Activated CD8-positive, alpha-beta memory T cell treated with anti-CD3 and anti-CD28 coated beads for 48 hours (primary cell): ENCODE measurements at places on chromosomes 4 and X.

DNA sequence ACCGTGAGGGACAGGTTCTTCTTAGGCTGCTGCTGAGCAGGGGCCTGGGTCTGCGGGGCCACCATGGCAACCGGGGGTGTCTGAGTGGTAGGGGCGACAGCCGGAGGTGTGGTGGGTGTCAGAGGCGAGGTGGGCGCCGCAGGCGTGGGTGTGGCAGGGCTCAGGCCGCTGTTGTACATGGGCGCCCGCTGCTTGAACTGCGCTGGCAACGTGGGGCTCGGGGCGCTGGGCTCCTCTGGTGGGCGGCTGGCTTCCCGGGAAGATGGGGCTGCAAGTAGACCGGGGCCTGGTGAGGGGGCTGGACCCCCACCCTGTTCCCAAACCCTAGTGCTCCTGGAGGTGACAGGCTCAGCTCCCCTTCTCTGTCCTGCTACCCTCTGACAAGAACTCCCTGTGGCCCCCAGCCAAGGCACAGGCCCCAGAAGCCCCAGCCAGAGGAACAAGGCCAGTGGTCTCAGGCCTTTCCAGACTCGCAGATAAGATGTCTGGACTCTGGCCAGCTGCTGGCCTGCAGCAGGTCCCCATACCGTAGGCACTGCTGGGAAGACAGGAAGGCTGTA lies 24.8 kb downstream of the NELFA start:
- no peak for DNase-seq

- DNase-seq, result no peak
Measured at GRCh38 chr4:76265631-76266218, 14.2 kb downstream of the FAM47E start.

DNA sequence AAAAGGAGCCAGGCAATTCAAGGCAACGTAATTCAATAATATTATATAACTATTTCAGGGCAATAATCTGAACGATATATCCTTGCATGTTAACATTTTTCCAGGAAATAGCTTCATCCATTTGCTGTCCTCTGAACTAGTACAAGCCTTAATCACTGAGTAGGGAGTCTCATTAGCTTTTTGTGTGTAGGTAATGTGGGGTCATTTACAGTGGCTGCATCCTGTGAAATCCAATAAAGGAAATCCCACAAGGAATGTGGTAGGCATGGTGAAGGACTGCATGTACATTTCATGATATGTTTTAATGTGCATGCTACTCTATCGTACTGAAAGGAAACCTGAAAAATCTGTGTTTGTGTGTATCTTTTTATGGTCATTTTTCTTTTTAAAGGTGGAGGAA lies 103.5 kb downstream of the SLC4A4 start:
- no peak for DNase-seq

- DNase-seq, result no peak
Measured at GRCh38 chr4:119271361-119272085, 50.4 kb downstream of the FABP2 start.

DNA sequence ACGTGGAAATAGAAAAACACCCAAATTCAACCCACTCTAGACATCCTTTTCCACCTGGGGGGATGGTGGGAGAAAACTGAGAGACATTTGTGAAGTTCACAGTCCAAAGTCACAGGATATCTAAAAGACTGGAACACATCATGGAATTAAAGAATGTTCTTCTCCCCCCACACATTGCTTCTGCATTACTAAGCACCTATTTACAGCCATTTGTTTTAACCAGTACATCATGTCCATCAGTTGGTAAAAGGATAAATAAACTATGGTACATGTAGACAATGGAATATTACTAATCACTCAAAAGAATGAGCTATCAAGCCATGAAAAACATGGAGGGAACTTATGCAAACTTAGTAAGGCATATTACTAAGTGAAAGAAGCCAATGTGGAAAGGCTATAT lies 185.5 kb upstream of the ANXA10 start:
- no peak for DNase-seq

DNA sequence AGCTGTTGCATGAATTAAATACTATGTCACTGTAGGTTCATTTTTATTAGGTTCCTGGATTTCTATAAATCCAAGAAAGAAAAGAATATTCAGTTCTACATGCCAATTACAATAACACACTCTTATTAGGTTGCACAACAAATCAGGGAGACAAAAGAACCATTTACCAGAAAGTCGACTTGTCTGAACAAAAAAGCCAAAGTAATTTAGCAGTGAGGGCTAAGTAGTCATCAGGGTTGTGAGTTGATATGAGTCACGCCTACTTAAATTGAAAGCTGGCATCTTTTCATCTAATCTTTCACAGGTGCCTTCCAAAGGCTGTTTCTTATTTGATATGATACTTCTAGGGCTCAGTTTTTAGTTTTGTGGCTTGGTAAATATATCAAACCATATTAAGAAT lies 25.4 kb upstream of the GNRHR start:
- no peak for DNase-seq

DNA sequence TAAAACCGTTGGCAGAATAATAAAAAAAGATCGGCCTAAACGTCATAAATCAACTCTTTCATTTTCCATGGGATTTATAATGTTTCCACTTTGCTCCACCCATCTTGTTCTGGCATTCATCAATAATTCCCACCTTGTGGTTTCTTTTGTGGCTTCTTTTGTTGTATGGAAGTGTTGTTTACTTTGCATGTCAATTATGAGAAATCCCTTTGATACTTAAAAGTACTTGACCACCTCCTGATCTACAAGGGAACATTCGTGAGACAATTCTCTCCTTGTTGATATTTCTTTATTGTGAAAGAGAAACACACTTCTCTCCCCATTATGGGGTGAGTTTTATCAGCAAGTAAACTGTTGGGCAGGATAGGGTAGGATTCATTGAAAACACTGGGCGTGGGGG lies 2.8 kb downstream of the AMELX start:
- DNase-seq, result no peak

DNA sequence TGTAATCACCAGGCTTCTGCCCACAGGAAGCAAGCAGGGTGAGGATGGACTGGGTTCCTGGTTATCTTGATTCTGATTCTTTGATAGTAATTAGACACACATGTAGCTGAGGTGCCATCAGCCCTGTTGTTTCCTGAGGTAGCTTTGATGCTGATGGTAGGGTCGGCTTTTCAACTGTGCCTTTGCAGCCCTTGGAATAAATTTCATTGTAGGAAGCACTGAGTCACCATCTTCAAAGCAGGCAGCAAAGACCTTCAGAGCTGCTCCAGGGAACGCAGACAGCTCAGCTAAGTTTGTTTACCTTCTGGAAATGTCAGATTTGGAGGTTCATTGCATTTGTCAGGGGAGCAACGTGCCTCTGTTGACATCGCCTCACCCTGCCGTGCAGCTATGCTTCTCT lies 135.4 kb downstream of the ASMT start:
- DNase-seq, result no peak

- DNase-seq, result no peak
Measured at GRCh38 chr4:8170341-8170740, 11.7 kb upstream of the ABLIM2 start.

- DNase-seq, result no peak
Measured at GRCh38 chrX:56281789-56282188, 49.6 kb downstream of the KLF8 start.

GRCh38 chr4:172061204-172061603 lies 248.0 kb downstream of the GALNTL6 start:
- no peak for DNase-seq

DNA sequence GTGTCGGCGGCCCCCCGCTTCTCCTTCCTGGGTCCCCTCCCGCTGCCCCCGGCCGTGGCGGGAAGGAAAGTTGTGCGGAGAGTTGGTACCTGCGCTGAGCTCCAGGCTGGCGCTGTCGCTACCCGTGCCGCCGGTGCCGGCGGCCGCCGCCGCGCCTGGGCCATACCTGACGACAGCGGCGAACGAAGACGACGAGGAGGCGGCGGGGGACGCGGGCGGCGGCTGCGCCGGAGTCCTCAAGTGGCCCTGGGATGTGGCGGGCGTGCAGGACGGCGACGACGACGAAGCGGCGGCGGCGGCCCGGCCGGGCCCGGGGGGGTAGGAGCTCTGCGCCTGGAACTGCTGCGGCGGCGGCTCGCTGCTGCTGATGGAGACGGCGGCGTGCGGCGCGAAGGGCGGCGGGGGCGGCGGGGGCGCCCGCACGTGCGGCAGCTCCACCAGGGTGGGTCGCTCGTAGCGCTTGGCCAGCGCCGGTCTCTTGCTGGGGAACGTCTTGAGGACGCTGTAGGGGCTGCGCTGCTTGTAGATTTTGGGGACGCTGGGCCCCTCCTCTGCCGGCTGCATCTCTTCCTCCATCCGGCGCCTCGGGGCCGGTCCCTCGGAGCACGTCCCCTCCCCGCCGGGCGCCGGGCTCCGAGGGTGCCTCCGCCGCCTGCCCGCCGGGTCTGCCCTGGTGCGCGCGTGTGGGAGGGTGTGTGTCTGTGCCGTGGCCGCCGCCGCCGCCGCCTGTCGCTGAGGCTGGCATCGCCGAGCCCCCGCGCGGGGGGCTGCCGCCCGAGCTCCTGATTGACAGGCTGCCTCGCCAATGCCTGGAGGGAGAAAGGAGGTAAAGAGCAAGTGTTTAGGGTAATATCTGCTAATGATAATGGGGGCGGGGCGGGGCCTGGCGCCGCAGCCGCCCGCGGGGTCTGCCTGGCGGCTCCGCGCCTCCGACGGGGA lies 618 bp downstream of the BEND4 start:
- DNase-seq, result no peak

DNA sequence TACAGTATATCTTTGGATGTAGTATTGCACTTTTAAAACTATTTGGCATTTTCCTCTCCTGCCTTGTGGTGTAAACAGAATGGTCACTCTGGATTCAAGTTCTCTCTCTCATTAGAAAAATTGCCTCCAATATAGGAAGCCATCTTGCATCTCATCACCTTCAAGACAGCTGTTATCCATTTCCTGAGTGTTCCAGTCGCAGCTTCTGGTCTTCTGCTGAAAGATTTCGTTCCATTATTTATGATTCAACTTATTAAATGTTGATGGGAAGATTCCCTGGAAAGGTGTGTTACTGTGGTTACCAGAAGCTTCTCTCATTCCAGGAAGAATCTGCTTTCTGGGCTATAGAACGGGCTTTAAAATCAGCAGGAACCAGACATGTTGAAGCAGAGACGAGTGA lies 568.3 kb upstream of the SLIT2 start:
- DNase-seq, result no peak

- DNase-seq, result no peak
Measured at GRCh38 chr4:153822316-153822715, 33.4 kb upstream of the SFRP2 start.

DNA sequence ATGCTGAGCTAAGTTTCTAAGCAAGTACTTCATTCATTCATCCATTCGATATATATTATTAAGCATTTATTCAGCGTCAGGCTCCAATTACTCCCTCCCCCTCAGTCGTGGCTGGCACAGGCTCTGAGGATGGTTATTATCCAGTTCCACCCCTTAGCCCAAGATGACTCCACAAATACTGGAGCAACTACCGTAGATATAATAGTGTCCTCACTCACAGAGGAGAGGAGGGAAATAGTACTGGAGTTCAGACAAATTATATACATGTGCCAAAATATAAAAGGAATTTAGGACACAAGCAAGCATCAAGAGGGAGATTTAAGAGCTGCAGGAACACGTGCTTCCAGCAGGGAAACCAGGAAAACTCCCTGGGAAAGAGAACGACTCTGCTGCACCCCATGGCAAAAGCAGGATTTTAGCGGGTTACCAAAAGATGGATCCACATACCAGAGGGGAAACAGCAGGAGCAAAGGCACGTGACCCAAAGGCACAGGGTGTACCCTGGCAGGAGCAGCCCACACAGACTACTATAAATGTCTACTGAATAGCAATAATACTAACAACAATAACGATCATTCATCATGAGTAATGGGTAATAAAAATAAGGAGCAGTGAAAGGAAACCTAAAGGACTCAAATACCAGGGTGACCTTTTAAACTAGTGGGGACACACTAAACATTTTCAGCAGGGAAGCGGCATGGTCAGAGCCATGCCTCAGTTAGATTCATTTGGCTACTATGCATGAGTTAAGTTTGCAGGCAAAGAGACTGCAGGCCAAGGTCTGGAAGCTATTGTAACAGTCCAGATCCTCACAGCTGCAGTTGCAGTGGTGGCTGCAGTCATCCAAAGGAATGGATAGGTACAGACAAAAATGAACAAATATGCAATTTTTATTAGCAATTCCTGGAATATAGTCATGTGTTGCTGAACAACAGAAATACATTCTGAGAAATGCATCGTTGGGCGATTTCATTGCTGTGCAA lies 153.7 kb downstream of the APBB2 start:
- no peak for DNase-seq

- no peak for DNase-seq
Measured at GRCh38 chrX:134659761-134660160, 1.5 kb upstream of the PLAC1 start.

DNA sequence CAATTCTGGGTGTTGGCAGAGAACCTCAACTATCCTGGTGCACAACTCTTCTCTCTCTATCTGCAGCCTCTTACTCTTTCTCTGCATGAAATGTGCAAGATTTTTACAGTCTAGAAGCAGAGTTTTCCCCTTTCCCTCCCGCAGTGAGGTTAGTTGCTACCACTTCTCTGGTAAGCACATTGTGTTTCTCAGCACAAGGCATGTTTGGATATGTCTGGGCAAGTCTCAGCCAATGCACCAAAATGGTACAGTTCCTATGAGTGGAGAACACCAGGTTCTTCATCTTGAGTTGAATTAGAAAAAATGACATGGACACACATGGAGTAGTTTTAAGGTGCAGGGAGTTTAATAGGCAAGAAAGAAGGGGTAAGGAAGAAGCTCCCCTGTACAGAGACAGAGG lies 187.0 kb downstream of the CCNG2 start:
- no peak for DNase-seq

DNA sequence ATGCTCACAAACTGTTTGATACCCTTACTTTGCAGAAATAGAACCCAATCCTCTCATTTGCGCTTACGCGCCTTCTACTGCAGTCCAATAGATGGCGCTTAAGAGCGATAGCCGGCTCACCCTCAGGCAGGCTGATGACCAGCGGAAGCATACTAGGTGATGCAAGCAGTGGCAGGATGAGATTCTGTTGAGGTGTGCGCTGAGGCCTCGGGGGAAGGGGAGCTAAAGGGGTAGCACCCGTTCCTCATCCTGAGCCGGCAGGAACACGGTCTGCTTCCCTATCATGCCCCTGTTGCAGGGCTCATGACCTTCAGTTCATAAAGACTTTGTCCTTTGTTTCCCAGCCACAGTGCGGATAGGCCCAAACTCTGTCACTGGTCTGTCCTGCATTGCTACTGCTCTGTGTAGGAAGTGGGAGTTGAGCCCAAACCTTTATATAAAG lies 628.9 kb downstream of the TLL1 start:
- DNase-seq, result no peak

- no peak for DNase-seq
Measured at GRCh38 chrX:100623001-100623400, 13.6 kb downstream of the TSPAN6 start.

DNA sequence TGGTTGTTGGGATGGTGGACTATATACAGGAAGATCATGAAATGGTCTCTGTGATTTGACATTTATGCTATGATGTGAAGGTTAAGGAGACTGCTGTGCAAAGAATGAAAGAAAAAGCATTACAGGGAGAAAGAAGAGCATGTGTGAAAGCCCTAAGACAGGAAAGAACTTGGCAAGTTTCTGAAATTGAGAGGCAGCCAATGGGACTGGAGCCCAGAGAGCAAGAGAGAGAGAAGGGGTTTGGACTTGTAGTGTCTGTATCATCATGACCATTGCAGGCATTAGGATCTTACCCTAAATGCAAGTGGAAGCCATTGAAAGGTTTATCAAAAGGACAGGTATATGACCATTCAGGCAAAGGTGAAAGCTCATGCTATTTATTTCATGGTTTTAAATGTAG lies 147.1 kb downstream of the NAA11 start:
- no peak for DNase-seq

- DNase-seq, result no peak
Measured at GRCh38 chr4:72744103-72744725, 175.2 kb upstream of the ADAMTS3 start.
